ENCODE measurements at places on chromosomes 2 and 18.

DNA sequence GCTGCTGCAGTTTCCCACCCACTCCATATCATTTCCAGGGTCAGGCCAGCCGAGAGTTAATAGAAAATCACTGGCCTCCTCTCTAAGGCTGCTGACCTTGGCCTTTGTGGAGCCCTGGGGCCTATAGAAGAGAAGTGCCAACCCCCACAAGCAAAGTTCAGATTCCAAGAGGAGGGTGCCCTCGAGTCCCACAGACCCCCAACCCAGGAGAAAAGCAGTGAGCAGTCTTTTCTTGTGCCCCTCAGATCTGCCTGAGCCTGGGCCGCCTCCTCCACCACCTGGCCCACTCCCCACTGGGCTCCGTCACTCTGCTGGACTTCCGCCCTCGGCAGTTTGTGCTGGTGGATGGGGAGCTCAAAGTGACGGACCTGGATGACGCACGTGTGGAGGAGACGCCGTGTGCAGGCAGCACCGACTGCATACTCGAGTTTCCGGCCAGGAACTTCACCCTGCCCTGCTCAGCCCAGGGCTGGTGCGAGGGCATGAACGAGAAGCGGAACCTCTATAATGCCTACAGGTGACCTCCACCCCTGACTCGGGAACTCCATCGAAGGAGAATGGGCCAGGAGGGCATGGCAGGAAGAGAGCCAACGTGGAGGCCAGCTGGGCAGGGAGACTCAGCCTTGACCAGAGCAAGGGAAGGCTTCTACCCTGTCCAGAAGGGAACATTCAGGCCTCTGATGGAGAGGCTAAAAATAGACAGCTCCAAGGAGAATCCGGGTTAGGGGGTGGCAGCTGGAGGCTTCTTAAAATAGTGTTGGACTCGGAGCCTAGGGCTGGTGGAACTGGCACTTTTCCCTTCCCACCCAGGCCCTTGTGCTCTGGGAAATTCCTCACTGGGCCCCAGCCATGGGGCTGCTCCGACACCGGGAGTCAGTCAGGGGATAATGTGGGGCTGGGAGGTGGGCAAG, 6.2 kb downstream of the PKDCC start:
- no peak overlapping the region for H3K4me3 ChIP-seq
- H3K36me3 ChIP-seq = no peaks in the 10 kb centered on the region
- no peaks in the 10 kb centered on the region for H3K4me1 ChIP-seq
- DNase-seq = no peak

GRCh38 chr18:46408334-46408987, 248.6 kb downstream of the LOXHD1 start:
- H3K4me1 ChIP-seq = no peaks in the 10 kb centered on the region
- no peak overlapping the region for H3K4me3 ChIP-seq
- H3K27ac ChIP-seq = no peak overlapping the region

DNA sequence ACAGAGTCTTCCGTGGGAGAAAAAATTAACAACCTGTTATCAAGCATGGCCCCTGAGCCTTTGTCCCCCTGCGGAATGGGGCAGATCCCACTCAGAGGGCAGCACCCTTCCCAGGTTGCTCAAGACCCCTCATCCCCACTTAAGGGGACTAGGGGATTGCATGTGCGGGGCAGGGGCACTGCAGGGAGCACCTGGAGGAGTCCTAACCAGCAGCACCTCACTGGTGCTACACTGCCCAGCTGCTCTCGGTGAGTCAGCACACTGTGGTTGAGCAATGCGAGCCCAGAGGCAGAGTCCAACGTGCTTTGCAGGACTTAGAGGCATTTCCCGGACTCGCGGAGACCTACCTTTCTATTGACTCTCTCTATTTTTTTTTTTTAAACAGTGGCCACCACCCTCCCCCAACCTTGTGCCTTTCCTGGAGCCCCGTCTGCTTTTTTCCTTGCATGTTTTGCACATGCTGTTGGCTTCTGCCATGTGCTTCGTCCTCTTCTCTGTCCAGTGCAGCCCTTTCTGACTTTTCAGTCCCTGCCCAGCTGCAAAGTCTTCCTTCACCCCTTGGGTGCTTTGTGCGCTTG, 74.0 kb downstream of the IL1R2 start:
- no peaks in the 10 kb centered on the region for H3K27me3 ChIP-seq
- no peaks in the 10 kb centered on the region for H3K36me3 ChIP-seq
- no peak overlapping the region for H3K4me3 ChIP-seq
- peaks cover 38% of the 10 kb centered on the region for H3K4me1 ChIP-seq
- H3K27ac ChIP-seq = peak overlapping the region; percentile 45

- no peak overlapping the region for H3K4me3 ChIP-seq
- H3K27me3 ChIP-seq = no peaks in the 10 kb centered on the region
- H3K4me1 ChIP-seq = no peaks in the 10 kb centered on the region
These were observed 281.3 kb downstream of the AGPS start for GRCh38 chr2:177673602-177674595.

GRCh38 chr2:230348787-230349186, 21.8 kb downstream of the SP140L start:
- H3K27me3 ChIP-seq = no peaks in the 10 kb centered on the region
- H3K4me3 ChIP-seq = no peak overlapping the region
- DNase-seq = no peak
- peaks cover 4% of the 10 kb centered on the region for H3K36me3 ChIP-seq
- no peak overlapping the region for H3K27ac ChIP-seq
- H3K4me1 ChIP-seq = no peaks in the 10 kb centered on the region

DNA sequence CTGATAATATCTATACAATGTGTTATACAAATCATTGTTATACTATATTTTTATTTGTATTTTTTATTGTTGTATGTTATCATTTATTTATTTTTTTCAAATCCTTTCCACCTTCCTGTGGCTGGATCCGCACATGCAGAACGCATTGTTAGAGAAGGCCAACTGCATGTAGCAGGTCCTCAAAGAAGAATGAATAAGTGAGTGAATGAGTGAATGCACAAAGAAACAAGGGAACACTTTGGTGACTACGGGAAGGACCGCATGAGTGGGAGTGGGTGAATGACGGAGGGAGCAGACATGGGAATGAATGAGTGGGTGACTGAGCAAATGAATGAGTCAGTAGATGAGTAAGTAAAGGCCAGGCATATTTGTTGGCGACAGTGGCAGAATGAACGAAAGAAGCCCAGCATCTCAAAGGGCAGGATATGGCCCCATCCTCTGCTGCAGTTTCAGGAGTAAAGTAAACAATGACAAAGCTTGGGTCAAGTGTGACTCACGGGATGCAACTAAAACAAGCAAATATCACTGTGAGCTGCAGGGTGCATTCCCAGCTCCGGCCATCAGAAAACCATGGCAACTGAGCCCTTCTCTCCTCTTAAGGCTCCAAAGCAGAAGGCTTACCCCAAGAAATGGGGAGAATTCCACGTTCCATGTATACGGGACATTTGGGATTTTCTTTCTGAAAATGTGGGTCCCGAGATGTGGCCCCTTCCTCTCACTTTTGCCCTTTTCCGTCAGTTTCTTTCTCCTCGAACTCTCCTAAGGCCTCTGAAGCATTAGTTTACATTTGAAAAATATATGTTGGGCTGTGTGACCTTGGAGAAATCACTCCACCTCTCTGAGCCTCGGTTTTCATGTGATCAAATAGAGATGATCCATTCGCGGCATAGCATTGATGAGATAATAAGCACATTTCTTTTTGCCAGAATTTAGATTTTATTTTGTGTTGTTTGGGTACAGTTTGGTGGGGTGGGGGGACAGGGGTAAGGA, 24.5 kb downstream of the KCNF1 start:
- no peaks in the 10 kb centered on the region for H3K36me3 ChIP-seq
- no peak for DNase-seq
- H3K27ac ChIP-seq = no peak overlapping the region
- H3K27me3 ChIP-seq = no peaks in the 10 kb centered on the region
- no peak overlapping the region for H3K4me3 ChIP-seq
- H3K4me1 ChIP-seq = no peaks in the 10 kb centered on the region

- no peaks in the 10 kb centered on the region for H3K36me3 ChIP-seq
- H3K27ac ChIP-seq = no peak overlapping the region
- peaks cover 36% of the 10 kb centered on the region for H3K4me1 ChIP-seq
- no peak for DNase-seq
These were observed 72.3 kb downstream of the FMNL2 start for GRCh38 chr2:152407204-152407721.

DNA sequence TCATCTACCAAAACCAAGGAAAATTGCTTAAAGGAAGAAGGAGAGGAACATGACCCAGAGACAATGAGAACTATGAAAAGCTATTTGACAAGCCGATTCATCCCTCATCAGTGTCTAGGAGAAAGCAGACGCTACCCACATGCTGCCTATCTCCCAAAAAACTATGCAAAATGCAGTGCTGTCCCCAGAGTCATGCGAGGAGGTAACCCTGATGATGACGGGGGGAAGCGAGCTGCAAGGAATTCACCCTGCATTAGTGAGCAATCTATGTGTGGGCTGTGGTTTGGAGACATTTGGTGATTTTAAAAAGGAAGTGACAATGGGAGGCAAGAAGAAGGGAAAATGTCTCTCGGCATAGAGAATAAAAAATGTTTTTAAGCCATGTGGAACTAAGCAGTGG, 472.7 kb downstream of the CMPK2 start:
- no peaks in the 10 kb centered on the region for H3K27me3 ChIP-seq
- H3K27ac ChIP-seq = no peak overlapping the region
- no peaks in the 10 kb centered on the region for H3K4me1 ChIP-seq
- H3K36me3 ChIP-seq = no peaks in the 10 kb centered on the region
- H3K4me3 ChIP-seq = no peak overlapping the region
- no peak for DNase-seq

DNA sequence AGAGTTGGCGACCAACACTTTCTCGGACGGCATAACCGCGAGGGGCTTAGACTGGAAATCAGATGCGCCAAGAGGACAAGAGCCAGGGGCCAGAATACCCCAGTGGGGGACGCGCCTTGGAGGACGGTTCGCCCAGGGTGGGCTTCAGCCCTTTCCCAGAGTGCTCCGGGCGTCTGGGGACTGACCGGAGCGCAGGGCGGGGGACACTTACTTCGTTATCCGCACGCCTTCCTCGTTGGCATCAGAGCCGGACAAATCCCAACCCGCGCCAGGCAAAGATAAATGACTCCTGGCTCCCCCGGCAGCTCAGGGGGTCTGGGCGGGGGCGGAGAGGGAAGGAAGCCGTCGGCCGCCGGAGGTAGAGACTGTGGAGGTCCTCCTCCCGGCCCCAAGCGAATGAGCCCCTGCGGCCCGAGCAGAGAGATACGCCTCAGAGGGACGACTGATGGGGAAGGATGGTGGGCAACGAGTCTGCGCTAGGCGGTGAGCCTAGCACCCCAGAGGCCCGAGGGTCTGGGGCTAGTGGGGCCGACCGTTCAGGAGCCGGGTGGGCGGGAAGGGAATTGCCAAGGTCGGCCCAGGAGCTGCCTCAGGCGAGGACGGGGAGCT, 4.7 kb upstream of the SATB2 start:
- peaks cover 52% of the 10 kb centered on the region for H3K27me3 ChIP-seq
- no peak overlapping the region for H3K4me3 ChIP-seq
- H3K4me1 ChIP-seq = peaks cover 38% of the 10 kb centered on the region
- DNase-seq = no peak
- no peaks in the 10 kb centered on the region for H3K36me3 ChIP-seq

DNA sequence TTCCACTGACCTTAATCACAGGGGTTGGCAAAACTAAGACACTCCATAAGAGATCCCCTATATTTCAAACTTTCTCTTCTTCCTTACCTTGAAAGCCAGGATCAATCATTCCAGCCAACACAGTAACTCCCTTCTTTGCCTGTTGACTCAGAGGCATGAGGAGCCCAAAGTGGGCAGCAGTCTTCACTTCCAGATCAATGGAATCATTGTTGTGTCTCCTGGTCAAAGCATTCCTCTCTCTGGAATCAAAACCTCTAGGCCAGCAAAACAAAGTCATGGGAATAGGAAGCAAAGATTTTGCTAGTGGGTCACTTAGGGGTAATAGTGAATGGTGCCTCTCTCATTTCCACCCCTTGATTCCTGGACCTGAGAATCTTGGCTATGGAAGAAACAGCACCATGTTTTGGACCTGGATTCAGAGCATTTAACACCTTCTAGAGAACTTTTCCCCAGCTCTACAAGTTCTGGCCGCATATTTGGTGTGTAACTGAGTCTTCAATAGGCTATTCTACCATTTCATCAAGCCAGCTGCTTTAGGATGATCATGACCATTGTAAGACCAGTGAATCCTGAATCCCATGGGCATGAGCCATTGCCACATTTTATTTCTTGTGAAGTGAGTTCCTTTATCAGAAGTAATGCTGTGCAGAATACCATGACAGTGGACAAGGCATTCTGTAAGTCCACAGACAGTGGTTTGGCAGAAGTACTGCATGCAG, 65.7 kb upstream of the SERPINE2 start:
- no peaks in the 10 kb centered on the region for H3K36me3 ChIP-seq
- no peak overlapping the region for H3K4me3 ChIP-seq
- DNase-seq = no peak
- H3K4me1 ChIP-seq = no peaks in the 10 kb centered on the region

DNA sequence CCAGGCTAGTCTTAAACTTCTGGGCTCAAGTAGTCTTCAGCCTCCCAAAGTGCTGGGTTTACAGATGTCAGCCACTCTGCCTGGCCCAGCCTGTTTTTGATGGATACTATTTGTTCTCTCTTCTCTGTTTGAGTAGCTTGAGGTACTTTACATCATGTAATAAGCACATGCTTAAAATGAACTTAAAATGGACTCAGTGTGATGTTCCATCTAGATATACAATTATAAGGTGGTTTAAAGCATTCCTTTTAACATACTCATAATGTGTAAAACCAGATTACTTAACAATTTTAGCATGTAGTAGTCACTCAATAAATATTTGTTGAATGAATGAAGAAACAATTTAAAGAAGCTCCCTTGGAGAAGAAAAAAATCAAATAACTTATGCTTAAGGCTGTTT, 9.6 kb downstream of the PTPRM start:
- no peak overlapping the region for H3K4me3 ChIP-seq
- no peak for DNase-seq

DNA sequence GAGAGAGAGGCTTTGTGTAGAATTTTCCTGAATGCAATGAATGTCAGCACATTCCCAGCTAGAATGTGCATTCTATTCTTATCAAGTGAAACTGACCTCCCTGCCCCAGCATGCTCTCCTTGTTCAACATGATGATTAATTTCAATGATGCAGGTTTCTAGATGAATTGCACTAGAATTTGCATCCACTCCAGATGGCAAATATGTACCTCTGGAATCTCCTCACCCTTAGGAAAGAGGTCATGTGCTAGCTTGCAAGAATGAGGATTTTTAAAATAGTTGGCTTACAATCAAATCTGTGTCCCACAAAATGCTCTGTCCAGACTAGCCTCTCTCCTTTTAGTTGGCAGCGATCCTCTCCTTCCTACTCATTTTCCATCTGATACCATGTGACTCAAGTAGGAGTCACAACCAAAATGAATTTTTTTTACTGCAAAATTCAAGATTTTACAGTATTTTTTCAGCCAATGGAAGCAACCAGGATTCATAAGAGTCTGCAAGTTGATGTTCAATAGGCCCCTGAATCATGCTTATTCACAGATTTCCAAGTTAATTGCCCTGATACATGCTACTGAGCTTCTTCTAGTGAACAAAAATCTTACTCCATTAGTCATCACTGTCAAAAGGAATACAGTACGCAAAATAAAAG, 21.0 kb upstream of the STAT4 start:
- no peak for DNase-seq
- H3K36me3 ChIP-seq = no peaks in the 10 kb centered on the region
- no peak overlapping the region for H3K4me3 ChIP-seq
- no peaks in the 10 kb centered on the region for H3K27me3 ChIP-seq
- peaks cover 3% of the 10 kb centered on the region for H3K4me1 ChIP-seq

GRCh38 chr18:62715759-62716615, 646 bp downstream of the PHLPP1 start:
- H3K4me1 ChIP-seq = peaks cover 15% of the 10 kb centered on the region
- H3K27ac ChIP-seq = no peak overlapping the region
- no peaks in the 10 kb centered on the region for H3K27me3 ChIP-seq
- H3K36me3 ChIP-seq = no peaks in the 10 kb centered on the region
